ENCODE measurements at places on chromosomes 4 and X.

DNA sequence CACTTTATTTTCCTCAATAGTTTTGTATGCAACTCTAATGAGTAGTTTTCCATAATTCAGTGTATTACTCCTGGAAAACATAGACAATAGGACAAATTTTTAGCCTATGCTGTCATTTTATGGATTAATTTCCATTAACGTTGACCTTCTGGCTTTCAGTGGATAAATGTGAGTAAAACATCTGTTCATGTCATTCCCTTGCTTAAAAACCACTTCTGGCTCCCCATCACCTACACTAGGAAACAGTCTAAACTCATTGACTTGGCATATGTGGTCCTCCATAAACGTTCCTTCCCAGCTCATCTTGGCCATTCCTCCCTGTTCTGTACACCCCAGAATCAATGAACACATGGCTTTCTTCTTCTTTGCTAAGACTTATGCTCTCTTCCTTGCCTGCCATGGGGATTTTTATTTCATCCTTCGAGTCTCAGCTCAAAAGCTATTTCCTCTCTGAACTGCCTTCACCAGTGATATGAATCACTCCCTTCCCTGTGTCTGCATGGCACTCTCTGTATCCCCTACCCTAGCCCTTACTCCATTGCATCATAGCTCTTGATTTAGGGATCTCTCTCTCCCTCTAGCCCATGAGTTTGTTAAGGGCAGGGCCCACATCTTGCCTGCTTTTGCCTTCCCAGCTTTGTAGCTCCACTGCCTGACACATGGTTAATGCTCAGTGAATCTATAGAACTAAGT, 34.8 kb downstream of the DOCK11 start:
- no peak for DNase-seq

GRCh38 chr4:124266721-124267120, 445.8 kb downstream of the ANKRD50 start:
- DNase-seq, result no peak

- DNase-seq, result no peak
These were observed 14.2 kb downstream of the TAB3 start for GRCh38 chrX:30874851-30875250.

DNA sequence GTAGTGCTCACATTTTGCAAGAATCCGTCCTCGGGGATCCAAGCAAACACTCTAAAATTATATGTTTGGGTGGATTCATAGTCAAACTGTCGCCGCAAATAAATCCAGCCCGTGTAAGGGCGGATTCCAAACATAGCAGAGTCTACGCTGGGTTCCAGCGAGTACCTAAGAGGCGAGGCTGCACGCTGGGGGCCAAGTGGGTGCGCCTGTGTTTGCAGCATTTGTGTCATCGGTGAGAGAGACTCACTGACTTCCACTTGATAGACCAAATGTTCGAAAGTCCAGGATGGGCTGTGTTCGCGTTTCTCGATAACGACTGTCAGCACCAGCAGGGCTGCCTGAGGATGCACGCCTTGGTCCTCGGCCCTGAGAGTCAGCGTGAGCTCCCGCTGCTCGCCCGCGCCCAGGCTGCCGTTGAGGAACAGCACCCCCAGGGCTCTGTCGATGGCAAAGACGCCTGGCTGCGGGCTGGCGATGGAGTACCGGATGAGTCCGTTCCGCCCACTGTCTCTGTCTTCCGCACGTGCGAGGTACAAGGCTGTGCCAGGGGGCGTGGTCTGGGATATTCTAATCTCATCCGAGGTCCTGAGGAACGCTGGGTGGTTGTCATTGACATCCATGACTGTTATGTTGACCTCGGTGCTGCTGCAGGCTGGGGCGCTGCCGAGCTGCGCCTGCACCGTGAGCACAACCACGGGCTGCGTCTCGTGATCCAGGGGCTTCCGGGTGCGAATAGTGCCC, 158.7 kb downstream of the DCHS2 start:
- DNase-seq, result no peak

DNA sequence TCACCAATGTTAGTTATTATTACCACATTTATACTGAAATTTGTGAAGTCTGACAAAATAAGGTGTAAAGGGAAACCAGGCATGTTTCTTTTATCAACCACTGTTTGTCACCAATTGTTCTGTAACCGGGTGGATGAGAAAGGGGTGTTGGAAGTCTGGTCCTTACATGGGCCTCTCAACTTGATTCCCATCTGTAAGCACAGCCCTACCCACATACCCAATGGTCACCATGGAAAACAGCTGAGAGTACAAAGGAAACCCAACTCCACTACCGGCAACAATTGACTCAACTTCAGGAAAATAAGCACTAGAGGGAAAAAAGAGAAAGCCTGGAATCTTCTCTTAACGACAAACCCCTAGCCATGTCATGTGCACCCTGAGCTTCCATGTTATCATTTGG, 70.8 kb upstream of the PTCHD1 start:
- no peak for DNase-seq

DNA sequence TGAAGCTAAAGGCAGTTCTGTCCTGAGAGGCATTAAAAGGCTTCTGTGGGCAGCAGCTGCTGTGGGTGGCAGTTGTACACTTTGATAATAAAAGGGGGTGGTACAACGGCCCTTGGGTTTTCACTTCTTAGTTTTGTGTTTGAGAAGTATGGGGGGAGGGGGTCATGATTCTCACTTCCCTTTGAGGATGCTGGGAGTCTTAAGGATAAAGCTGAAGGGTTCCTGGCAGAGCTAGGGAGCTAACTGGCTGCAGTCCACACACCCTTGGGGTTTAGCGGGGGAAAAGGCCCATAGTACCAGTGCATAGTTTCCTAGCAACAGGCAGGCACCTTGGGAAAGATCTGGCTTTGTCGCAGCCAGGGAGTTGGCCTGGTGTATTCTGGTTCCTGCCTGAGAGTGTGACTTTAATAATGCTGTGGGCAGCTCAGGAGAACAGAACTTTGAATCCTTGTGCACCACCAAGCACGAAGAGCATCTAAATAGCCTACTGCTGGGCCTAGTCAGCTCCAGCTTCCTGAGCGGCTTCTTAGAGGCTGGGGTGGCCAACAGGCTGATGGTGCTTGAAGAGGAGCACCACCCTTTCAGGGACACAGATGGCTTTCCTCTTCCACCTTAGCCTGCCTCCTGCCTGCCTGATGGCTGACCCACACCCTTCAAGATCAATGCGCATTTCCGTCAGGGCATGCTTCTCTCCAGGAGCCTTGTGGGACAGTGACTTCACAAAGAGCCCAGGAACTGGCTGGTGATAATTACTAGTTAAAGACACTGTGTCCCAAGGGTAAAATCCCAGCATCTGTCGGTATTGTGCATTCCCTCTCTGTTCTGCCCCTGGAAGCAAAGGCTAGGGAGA, 12.5 kb downstream of the ZBTB33 start:
- no peak for DNase-seq

DNA sequence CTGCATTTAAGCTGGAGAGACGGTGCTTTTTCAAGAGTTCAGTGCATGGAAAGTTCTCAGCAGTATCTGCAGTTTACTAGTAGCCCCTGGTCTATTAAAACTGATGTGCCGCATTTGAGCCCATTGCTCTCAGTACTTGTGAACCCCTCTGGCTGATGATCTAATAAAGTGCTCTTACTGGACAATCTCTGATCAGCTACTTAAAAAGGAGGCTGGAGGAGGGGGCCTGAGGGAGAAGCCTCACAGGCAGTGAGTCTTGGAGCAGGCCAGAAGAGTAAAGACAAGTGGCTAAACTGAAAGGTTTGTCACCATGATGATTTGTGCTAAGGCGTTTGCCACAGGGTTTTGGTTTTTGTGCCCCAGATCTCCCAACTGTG, 138.5 kb downstream of the ARX start:
- no peak for DNase-seq

GRCh38 chr4:101649790-101650515, 140.6 kb upstream of the BANK1 start:
- no peak for DNase-seq

GRCh38 chr4:30865691-30866090, 145.5 kb downstream of the PCDH7 start:
- no peak for DNase-seq

DNA sequence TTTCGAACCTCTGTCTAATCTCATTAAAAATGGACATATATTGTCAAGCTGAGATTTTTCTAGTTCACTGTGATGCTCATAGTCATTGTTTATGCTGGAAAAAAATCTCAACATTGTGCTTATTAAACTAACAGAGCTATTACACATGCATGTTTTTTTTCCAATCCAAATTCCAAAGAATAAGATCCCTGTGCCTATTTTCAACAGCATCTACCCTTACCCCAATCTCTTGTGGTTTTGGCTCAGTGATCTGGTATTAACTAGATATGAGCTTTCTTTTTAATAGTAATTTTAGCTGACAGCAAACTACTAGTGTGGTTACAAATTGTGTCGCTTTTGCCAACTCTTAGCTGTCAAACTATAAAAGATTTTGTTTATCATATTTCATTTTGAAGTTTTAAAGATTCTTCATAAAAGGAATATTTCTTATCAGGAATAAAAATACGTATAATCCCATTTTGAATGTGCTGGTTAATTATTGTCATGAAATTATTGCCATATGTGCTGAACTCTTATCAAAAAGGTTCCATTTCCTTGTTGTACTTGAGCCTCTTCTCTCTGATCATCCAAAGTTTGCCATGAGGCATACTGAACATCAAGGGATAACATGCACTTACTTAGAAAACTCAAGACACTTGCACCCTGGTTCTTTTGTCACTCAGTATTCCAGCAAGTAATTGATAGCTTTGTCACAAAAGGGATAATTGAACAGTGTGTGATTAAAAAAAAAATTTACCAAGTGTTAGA, 241.2 kb downstream of the ARHGAP24 start:
- DNase-seq, result no peak

DNA sequence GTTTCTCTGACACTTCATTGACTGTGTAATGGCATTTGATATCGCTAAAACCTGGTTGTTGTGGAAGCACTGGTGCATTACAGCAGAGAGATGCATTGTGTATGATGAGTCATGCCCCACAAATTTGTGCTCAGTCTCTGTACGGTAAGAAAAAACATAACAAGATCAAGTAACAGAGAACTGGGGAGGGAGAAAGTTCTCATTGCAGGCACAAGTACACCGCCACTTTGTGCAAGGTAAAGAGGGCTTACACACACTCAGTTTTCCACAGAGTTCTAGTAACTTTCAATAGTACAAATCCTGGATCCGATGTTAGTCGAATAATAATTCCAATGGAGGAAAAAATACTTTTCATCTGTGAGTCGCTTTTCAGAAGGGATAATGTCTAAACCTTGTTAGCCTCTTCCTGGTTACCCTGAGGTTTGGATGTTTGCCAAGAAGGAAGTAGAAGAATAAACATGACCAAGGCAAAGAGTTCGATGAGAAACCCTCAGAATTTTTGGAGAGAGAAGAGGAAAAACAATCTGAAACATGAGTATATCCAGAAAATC, 512.5 kb upstream of the SLIT2 start:
- DNase-seq, result no peak

DNA sequence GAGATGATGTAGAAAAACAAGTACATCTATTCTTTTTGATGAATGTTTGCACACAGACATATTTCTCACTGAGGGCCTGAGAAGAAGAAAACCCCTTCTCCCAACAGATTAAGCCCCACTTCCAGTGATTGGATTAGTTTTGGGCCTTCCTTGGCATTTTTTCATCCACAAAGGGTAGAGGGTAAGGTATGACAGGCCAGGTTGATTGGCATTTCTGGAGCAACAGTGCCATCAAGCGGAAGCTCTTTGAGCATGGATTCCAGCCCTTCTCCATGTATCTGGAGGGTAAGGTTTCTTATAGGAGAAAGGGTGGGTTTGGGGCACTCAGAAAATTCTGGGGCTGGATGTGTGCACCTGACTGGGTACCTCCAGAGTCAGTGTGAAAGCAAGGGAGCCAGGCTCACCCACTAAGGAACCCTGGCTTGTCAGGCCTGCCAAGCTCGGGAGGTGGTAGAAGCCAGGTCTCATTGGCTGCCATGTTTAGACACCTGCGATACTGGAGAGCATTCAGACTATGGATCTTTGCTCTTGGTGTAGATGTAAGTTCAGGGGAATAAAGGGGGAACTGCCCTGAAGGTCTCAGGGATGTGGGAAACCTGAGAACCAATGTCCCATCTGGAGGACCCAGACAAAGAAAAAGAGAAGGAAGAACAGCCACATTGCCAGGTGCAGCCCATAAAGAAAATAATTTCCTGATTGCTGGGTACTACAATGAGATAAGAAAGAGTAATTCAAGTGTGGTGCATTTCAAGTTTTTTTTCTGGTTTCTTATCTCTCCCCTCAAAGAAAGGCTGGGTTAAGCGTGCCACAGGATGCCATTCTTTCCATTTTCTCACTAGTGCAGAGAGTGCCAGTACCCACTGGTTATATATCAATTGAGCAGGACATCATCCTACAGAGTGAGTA, 222.3 kb upstream of the AGTR2 start:
- DNase-seq, result no peak

DNA sequence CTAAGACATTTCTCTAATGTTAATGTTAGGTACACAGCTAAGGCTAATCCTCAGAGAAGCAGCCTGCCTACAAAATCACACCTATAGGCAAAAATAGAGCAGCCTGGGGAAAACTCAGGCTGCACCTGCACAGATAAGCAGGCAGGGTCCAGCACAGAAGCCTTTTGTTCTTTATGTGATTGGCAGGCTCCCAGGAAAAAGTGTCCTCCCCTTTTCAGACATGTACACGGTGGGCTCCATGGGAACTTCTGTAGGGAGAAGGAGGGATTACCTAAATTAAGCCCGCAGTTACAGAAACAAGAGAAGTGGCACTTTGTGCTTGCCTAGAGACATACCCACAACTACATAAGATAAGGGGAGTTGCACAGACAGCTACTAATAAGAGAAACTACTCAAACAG, 4.0 kb upstream of the HSPA4L start:
- no peak for DNase-seq

- no peak for DNase-seq
These were observed 7.2 kb downstream of the SH3BP2 start for GRCh38 chr4:2799971-2800690.

- DNase-seq, result no peak
These were observed 107.5 kb downstream of the CLNK start for GRCh38 chr4:10577018-10577417.

DNA sequence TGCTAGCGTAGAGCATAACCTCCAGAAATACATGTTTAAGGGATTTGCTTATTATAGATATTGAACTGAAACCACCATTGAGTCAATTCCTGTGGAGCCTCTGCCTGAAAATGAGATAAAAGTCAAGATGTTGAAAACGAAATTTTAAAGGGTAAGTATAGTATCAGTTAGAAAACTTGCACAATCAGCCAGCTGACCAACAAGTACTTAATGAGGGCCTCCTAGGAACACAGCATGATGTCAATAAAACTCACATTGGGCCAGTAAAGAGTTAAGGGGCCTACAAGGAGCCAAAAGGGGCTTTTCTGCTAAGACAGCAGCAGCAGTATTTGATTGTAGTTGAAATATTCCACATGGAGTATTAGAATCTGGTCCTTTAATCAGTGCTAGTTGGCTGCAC, 314.1 kb upstream of the PPARGC1A start:
- DNase-seq, result no peak

DNA sequence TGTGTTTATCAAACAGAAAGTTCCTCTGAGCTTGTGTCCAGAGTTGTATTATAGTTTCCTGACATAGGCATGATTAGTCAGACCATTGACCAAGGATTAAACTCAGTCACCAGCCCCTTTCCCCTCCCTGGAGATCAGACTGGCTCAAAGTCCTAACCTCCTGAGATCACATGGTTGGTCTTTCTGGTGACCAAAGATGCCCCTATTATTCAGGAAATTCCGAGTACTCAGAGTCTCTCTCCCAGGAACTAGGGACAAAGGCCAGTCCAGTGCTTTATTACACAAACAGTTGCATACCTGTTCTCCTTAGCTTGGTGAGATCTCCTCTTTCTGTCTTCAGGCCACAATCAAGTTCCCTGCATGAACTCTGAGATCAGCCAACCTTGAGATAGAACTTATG, 14.5 kb upstream of the ENPP6 start:
- DNase-seq, result no peak

GRCh38 chrX:119981286-119982070, 37.9 kb upstream of the NKAP start:
- no peak for DNase-seq

GRCh38 chr4:150145946-150146340, 67.7 kb downstream of the DCLK2 start:
- no peak for DNase-seq

Data from cortex of kidney (tissue), 1 donor.